ENCODE measurements at places on chromosomes 12 and 14. TPM values are rescaled to one million over a fixed set of nuclear protein-coding genes. Genes with fewer than 3 reads are reported as not detected.

The OLR1 gene
- total RNA-seq = 8.7 TPM

The LRRK2 gene
- total RNA-seq = 1.1 TPM

The ZNF84 gene
- total RNA-seq = 23.9 TPM

The PLEKHD1 gene
- not detected for total RNA-seq

The PLCZ1 gene
- not detected for total RNA-seq

The DEPDC4 gene
- total RNA-seq = 2.4 TPM

The GNPNAT1 gene
- total RNA-seq = 46.8 TPM

The NINJ2 gene
- 0.57 TPM for total RNA-seq

The CACNA2D4 gene
- total RNA-seq = 0.22 TPM

The PPTC7 gene
- 8.1 TPM for total RNA-seq

The ANKRD9 gene
- total RNA-seq = 34.5 TPM

The KRT78 gene
- not detected for total RNA-seq

The OTOGL gene
- total RNA-seq = 0.14 TPM
